ENCODE measurements at places on chromosomes 6 and 20. TPM values are rescaled to one million over a fixed set of nuclear protein-coding genes. Genes with fewer than 3 reads are reported as not detected.

Gene TRIM31
- total RNA-seq, result not detected

- no peak for DNase-seq
These were observed 60.1 kb upstream of the TAGAP start for GRCh38 chr6:159104931-159105330.

DNA sequence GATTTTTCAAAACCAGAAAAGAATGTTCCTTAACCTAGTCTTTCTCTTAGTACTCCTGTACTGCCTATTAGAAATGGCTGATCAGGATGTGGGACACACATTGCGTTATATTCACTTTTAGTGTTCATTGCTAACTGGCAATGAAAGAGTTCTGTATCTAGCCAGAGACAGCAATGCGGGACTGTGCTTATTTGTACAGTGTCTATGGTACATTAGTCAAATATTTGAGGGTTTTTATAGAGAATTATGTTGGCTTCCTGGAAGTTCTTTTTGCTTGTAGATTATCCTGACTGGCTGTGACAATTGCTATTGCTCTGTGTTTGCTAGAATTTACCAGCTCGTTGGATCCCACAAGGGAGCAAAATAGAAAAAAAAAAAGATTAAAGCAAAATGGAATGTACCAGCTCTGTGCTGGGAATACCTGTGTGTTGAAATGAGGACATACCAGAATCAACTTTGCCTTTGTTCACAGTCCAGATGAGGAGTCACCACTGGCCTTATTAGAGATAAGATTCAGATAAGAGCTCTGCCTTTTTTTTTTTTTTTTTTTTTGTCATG lies 22.4 kb upstream of the IFNGR1 start:
- DNase-seq, result no peak

GRCh38 chr6:155290491-155290890 lies 23.8 kb downstream of the TFB1M start:
- no peak for DNase-seq

DNA sequence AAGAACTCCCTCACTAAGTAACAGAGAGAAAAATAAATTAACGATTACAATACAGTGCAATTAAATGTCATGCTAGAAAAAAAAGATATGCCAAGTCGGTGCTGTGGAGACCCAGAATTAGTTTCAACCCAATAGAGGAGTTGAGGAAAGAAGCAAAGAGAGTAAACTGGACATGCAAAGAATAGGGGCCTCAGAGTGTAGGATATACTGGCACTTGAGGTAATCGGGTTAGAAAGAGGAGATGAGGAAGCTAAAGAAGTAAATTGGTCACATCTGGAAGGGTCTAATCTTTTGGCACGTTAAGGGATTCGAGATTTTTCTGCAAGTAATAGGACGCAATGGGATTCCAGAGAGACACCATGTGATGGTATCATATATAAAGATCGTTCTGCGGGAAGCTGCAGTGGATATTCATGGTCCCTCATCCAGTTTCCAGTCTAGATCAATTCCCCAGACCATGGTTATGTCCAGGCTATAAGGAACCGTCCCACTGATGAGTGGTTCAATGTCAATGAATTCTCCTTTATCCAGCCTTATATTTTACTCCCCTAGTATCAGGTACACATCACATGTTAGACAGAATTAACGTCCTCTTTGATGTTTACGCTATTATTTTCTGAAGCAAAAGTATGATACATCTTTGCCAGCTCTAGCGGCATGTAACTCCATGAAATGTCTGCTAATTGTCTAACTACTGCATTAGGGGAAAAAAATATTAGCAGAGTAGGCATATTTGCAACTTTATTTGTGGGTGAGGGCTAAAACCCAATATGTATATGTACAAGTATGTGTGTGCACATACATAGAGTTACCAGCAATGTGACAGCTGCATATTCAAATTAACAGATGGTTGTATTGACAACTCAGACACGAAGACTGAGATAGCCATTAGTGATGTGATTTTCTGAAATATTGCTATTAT lies 1.1 kb upstream of the TBC1D32 start:
- no peak for DNase-seq

DNA sequence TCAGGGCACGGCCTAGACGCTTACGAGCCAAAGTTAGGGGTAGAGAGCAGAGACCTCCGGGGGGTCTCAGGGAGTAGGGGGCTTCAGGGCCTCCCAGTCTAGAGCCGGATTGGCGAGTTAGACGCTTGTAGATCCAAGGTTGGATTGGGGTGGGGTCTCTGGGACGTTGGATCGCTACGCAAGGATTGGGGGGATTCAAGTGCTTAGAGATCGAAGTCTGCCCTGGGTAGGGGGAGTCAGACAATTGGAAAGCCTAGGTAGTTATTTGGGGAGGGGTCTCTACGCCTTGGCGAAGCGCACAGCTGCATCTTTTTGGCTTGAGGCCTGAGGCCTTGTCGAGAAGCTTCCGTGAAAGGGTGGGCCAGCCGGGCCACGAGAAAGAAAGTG lies 469 bp downstream of the STX16 start:
- no peak for DNase-seq

Gene CLPSL2
- not detected for total RNA-seq

- no peak for DNase-seq
These were observed 60.8 kb upstream of the DDR1 start for GRCh38 chr6:30823534-30823865.

GRCh38 chr20:53964067-53964466 lies 106.3 kb downstream of the BCAS1 start:
- no peak for DNase-seq

GRCh38 chr6:139757784-139758183 lies 383.3 kb upstream of the CITED2 start:
- no peak for DNase-seq

Gene HSPA1L
- 1.6 TPM for total RNA-seq

GRCh38 chr6:31651602-31652191 lies 764 bp downstream of the BAG6 start:
- DNase-seq, result no peak

DNA sequence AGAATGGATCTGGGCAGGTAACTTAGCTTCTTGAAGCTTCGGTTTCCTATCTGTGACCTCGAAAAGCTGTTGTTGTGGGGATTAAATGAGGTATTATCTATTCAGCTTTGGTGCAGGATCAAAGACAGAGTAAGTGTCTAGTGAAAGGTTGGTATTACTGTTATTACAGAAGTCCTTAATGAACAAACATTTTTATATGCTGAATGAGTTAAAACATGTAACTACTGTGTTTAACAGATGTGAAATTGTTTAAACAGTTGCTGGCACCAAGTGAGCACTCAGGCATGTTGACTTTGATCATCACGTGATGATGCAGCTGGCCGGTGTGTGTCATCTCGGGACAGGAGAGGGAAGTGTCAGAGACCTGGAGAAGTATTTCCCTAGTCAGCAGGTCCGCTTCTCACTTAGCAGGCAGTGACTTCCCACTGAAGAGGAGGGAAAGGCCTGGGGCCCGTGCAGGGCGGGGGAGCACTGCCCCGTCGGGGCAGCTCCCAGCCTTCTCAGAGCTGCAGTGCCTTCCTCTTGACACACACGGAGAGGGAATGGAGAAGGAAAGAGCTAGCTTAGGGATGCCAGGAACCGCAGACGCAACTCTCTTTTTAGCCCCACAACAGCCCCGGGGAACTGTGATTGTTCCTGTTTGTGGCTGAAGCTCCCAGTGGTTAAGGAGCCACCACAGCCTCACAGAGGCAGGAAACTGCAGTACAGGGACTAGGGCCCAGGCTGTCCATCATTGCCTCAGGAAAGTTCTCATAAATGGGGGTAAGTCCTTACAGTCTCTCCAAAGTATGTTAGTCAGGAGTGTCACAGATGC lies 18.0 kb downstream of the TUBB2A start:
- DNase-seq, result no peak

Gene NMBR
- not detected for total RNA-seq

- no peak for DNase-seq
These were observed 248.7 kb downstream of the RFPL4B start for GRCh38 chr6:112595841-112596240.

- no peak for DNase-seq
These were observed 607.8 kb upstream of the ARID1B start for GRCh38 chr6:156169371-156169770.

All from activated T-cell treated with anti-CD3 and anti-CD28 coated beads, Interleukin-2, amount 50 U/mL, for 4 hours (primary cell).